Stimulated activated CD4-positive, alpha-beta T cell treated with anti-CD3 and anti-CD28 coated beads, Interleukin-15, amount 100 ng/mL, for 24 hours (primary cell): ENCODE measurements at places on chromosomes 13 and 19.

- peak; percentile 36 for DNase-seq
Observed at GRCh38 chr19:3984584-3984907, 717 bp downstream of the EEF2 start.

GRCh38 chr13:30337061-30337610 is 29.8 kb upstream of the KATNAL1 start:
- no peak for DNase-seq

- DNase-seq: no peak
Observed at GRCh38 chr19:1683869-1684572, 31.6 kb upstream of the TCF3 start.

DNA sequence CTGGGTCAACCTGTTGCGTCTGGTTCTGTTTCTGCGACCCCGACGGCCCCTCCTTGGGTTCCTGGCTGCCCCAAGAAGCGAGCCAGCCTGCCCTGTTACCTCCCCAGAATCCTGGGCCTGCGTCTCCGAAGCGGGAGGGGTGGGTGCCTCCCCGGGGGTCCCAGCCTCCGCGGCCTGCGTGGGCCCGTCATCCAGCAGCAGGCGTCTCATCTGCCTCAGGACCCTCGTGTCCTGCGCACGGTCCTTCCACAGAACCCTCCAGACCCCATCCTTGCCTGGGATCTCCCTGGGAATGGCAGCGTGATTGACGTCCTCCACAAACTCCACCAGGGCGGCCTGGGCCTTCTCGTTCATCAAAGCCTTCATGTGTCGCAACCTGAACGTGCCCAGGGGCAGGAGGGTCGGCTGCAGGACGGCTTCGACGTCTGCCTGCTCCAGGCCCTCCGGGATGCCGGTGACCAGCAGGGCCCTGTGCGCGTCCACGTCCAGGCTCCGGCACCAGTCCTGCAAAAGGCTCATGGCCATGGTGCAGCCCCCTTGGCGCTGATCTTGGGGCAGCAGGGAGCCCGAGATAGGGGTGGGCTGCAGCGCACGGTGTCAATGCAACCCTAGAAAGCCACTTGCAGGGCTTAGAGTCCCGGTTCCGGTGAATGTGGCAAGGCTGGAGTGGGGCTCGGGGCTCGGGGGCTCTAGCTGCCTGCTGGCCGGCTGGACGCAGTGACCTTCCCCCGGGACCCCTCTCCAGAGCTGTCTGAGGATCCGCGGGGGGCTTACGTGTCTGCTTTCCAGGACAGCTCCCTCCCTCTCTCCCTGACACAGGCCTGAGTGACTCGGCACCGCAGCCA is 504 bp downstream of the PNMA8B start:
- no peak for DNase-seq

- no peak for DNase-seq
Observed at GRCh38 chr13:42445354-42445753, 128.6 kb upstream of the TNFSF11 start.

GRCh38 chr13:31322702-31323405 is 123.1 kb downstream of the B3GLCT start:
- DNase-seq: no peak

- peak; percentile 40 for DNase-seq
Observed at GRCh38 chr19:18675779-18676178, 7.7 kb upstream of the CRTC1 start.

DNA sequence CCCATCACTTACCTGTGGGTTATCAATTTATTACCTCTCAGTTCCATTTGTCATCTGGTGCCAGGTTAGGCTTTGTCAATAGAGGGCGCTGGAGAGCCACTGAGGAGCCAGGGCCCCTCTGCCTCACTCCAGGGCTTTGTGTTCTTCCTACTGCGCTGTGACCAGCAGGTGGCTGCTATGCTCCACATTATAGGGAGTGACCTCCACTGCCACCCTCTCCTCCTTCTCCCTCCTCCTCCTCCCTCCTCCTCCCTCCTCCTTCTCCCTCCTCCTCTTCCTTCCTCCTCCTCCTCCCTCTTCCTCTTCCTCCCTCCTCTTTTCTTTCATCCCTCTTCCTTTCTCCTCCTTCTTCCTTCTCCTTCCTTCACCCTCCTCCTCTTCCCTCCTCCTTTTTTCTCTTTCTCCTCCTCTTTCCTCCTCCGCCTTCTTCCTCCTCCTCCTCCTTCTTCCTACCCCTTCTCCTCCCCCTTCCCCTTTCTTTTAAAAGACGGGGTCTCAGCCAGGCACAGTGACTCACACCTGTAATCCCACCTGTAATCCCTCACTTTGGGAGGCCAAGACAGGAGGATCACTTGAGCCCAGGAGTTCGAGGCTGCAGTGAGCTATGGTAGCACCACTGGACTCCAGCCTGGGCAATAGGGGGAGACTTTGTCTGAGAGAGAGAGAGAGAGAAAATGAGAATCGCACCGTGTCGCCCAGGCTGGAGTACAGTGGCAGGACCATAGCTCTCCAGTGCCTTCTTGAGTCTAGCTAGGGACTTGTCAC is 10.3 kb upstream of the ZBTB32 start:
- peak; percentile 93 for DNase-seq

- no peak for DNase-seq
Observed at GRCh38 chr19:2650515-2650914, 52.0 kb downstream of the GNG7 start.

DNA sequence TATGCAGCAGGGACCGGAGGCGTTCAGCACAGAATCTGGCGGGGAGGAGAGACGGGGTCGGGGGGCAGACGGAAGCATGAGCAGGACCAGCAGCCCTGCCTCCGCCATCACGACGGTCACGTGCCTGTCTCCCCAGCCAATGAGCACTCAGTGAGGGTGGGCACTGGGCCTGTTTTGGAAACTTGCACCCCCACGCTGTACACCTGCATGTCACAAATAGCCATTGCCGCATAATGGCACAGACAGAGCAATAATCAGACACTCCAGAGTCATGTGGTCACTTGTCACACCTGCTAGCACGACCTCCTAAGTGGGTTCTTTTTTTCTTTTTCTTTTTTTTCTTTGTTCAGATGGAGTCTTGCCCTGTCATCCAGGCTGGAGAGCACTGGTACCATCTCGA is 8.8 kb downstream of the ERCC2 start:
- no peak for DNase-seq

- peak; percentile 51 for DNase-seq
Observed at GRCh38 chr19:10431254-10431942, 11.1 kb downstream of the PDE4A start.

DNA sequence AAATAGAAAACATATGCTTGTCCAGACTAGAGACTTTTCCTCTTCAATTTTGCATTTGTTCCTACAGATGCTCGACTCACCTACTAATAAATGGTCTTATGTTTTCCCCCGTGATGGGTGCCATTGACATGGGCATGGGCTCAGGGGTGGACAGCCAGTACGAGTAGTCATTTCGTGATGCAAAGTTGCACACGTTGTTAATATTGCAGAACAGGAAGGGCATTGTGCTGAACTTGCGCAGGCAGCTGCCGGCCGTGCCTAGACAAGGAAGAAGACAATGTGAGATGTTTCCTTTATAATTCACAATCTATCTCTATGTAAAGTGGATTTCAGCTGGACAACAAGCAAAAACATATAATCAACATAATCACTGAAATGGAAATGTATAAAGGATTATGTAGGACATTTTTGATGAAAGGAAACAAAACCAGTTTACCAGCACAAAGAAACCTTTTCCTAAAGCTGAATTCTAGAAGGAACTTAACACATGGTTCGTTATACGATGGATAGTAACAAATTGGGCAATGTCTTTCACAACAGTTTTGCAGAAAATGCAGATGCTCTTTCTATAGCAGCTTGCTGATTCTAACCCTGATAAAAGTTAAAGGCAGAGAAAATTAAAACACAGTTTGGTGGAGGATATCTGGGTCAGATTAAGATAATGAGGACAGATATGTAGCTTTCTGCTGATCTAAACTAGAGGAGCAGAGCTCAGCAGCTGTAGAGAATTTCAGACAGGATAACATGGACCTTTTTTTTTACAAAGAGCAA is 145.7 kb downstream of the COL4A1 start:
- no peak for DNase-seq

DNA sequence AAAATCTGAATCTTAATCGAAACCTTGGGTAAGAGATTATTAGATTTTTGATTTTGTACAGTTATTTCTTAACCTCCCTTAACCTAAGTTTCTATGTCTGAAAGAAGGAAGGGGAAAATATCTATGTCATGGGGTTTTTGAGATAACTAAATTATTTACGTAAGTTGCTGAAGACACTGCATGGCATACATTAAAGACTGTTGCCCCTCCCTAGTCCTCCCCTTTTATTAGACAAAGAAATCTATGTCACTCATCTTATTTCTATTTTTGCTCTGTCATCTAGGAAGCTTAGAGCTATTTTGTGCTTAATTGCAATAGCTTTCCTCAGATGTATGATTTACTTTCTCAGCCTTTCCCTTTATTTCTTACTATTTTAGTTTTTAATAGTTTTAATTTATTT is 15.0 kb downstream of the COG6 start:
- no peak for DNase-seq

- no peak for DNase-seq
Observed at GRCh38 chr19:15317392-15318071, 14.8 kb downstream of the BRD4 start.

GRCh38 chr19:16496613-16496983 is 404 bp downstream of the C19orf44 start:
- DNase-seq: no peak

- DNase-seq: no peak
Observed at GRCh38 chr19:1417681-1418495, 10.5 kb downstream of the DAZAP1 start.

GRCh38 chr19:16415806-16416205 is 56.0 kb downstream of the EPS15L1 start:
- DNase-seq: no peak

DNA sequence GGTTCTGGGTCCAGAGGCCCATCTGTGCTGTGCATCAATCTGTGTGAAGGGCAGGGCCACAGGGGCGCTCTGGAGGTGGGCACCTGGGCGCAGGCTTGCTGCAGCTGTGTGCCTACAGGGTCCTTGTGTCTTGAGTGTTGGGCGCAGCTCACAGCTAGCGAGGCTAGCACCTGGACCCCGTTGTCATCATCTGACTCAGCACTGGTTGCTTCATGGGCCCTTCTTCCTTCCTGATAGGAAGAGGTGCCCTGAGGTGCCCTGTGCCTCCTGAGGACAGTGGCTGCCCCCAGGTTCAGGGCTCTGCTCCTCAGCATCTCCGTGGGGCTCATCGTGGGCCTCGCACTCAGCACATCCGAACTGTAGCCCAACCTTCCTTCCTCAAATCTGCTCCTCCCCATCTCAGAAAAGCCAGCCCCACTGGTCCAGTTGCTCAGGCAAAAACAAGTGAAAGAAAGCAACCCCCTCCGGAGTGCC is 54.8 kb downstream of the GATAD2A start:
- DNase-seq: peak; percentile 58
